ENCODE measurements at places on chromosomes 12 and 14. TPM values are rescaled to one million over a fixed set of nuclear protein-coding genes. Genes with fewer than 3 reads are reported as not detected.

TSPAN19 gene
- total RNA-seq = not detected

GALNT9 gene
- 4.0 TPM for total RNA-seq

GUCY2C gene
- total RNA-seq = 0.03 TPM

APOF gene
- not detected for total RNA-seq

SLC38A4 gene
- 0.16 TPM for total RNA-seq

SRRM4 gene
- not detected for total RNA-seq

Data from A549 treated with dexamethasone at 1 μM for 4 hours (cell line).